ENCODE measurements at places on chromosomes 1 and 21.
A peak's percentile ranks its signal among the peaks of the same experiment; 100 is the strongest.

- no peak for DNase-seq
Measured at GRCh38 chr21:33844890-33845205, 70.8 kb downstream of the ATP5PO start.

DNA sequence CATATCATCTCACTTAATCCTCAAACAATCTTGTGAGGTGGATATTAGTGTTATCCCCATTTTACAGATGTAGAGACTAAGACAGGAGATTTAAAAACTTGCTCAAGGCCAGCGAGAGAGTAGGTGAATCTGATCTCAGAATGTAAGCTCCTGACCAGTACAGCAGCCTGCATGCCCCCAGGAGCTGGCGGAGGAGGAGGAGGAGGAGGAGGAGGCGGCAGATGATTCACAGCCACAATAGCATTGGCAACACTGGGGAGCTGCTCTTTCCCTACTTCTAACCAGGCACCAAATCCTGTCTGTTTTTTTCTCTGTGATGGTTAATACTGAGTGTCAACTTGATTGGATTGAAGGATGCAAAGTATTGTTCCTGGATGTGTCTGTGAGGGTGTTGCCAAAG is 243.2 kb downstream of the ATG4C start:
- DNase-seq, result no peak

- DNase-seq, result no peak
Measured at GRCh38 chr21:25350056-25350455, 257.2 kb downstream of the MRPL39 start.

- DNase-seq, result no peak
Measured at GRCh38 chr1:2230781-2231531, 2.8 kb downstream of the SKI start.

DNA sequence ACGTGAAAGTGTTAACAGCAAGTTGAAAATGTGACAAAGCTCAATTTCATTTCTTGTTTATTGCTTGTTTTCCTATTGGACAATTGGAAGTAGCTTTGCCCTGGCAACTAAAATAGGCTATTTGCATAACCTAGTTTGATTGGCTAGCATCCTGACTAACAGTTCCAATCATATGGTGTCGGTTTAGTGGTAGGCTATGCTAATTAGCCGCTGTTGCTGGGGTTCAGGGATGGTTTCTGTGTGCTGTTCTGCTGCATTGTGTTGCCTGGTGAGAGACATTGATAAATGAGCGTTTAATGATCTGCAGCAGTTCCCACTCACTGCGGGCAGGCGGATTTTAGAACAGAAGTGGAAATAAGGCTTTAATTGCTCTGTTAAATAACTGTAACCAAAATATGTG is 68.5 kb downstream of the DYRK1A start:
- peak; percentile 16 for DNase-seq

DNA sequence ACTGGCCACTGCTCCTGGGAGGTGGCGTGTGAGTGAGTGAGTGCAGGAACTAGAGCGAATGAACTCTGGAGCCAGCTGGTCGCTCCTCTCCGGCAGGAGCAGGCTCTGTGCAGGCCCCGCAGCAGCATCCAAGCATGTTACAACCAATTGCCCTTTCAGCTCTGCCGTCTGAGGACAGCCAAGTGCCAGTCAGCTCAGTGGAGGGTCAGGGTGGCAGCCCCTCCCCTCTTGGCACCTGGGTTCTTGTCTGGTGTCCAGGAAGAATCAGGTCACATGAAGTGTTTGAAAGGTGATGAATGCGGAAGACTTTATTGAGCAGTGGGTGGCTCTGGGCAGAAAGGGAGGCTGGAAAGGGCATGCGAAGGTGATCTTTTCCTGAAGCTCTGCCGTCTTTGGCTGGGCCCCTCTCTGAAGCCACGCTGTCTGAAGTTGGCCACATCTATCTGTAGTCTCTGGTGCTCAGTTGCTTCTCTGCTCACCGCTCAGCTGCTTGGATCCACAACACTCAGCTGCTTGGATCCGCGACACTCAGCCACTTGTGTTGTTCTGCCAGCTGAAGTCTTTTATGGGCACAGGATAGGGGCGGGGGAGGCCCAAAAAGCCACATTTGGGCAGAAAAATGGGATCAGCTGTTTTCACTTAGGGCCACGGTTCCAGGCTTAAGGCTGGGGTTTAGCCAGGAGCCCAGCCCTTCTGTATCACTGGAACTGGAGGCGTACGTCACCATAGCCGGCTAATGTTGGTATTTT is 139.8 kb downstream of the ADSS2 start:
- DNase-seq, result no peak

- no peak for DNase-seq
Measured at GRCh38 chr1:201021630-201022492, 1.7 kb downstream of the KIF21B start.

DNA sequence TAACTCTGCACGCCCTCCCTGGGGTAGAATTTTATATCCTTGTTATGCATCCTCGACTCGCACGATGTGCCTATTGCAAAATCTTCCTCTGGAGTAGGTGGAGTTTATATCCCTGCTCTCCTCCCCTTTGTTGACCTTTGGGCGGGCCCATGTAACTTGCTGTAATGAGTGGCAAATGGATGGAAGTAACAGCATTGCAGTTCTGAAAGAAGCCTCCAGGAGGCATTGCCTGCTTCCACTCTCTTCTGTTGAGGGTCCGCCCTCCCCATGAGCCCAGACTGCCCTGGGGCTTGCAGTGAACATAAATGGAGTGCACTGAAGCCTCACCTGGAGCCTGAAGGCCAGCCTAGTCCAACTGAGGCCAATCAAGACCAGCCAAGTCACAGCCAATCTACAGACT is 62.2 kb upstream of the GRIK3 start:
- DNase-seq, result no peak

DNA sequence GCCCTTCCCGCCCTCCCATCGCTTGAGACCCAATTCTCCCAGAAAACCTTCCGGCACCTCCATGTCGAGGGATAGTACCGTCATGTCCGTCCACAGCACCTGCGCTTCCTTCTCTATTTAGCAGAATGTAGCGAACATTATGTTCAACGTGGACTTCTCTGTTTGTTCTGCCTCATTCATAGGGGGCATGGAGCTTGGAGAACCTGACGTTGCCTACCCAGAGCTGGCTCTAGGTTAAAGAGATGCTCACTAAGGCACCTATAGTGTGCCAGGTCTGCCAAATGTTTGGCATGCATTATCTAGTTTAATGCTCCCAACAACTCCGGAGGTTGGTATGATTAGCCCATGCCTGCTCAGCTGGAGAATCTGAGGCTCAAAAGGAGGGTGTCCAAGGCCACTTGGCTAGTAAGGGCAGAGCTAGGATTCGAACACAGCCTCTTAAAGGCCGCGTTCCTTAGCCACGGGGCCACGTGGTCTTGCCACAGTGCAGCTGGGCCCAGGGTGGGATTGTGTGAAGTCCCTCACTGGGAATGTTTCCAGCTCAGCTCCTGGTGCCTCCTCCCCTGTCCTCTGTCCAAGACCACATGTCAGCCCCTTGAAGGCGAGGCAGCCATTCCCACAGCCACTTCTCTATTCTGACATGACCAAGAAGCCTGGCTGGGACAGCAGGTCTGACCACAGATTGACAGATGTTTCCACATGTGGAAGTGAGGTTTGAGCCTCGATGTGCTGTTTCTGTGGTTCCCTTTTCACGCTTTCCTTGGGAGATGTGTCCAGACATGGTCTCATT is 57.8 kb downstream of the RUNX3 start:
- no peak for DNase-seq

- DNase-seq, result no peak
Measured at GRCh38 chr1:174789399-174789798, 210.3 kb upstream of the CACYBP start.

DNA sequence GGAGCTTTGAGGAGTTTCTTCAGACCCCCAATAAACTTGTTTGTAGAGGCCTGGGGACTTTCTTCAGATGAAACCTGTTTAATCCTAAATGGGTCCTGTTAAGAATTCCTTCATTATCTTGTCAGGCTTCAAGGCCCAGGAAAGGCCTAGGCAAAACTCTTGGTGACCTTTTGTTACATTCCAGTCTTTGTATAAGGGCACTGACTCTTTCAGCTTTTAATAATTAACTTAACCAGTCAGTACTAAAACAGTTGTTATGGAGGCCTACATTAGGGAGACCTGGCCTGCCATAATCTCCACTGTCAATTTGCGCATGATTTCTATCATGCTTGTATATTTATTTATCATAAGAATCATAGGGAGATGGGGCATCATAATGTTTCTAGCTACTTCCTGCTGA is 110.2 kb downstream of the FCRL5 start:
- DNase-seq, result no peak

GRCh38 chr1:29655145-29655544 is 418.8 kb downstream of the PTPRU start:
- no peak for DNase-seq

GRCh38 chr1:66729119-66729518 is 23.1 kb upstream of the DYNLT5 start:
- DNase-seq, result no peak

DNA sequence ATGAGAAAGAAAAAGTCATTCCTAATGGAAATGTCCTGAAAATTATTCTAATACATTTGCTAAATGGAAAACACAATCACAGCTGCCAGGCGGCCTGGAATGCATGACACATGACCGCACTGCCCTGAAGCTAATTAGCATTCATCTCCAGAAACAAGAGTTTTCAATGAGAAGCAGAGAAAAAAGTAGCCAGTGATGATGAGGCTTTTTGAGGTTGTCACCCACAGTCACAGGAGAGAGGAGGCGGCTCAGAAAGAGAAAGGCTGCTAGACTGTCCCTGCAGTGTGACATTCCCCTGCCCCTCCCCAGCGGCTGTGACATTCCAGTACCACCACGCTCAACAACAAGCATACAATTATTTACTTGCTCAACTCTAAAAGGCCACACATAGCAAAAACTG is 122.9 kb upstream of the KRTAP19-8 start:
- no peak for DNase-seq

- no peak for DNase-seq
Measured at GRCh38 chr21:31220575-31220974, 123.5 kb downstream of the TIAM1 start.

DNA sequence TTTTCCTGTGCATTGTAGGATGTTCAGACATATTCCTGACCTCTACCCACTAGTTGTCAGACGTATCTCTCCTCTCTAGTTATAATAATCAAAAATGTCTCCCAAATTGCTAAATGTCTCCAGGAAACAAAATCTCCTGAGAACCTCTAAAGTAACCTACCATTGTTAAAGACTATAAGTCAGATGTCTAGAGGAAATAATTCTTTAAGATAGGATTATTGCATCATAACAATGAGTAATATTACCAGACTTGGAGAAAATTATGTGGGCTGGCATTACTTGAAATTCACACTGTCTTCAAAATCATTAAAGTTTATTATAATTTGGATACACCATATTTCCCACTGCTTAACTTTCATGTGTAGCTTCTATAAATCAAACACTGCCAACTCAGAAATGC is 643.0 kb upstream of the ADGRL2 start:
- no peak for DNase-seq

GRCh38 chr1:8028571-8028910 is 2.4 kb upstream of the ERRFI1 start:
- no peak for DNase-seq

- DNase-seq, result no peak
Measured at GRCh38 chr1:156749419-156750118, 1.9 kb downstream of the HDGF start.

- DNase-seq, result no peak
Measured at GRCh38 chr1:167770127-167770526, 48.3 kb downstream of the MPZL1 start.

- no peak for DNase-seq
Measured at GRCh38 chr1:196535727-196536126, 72.5 kb downstream of the KCNT2 start.

GRCh38 chr1:51675177-51675780 is 58.4 kb downstream of the OSBPL9 start:
- no peak for DNase-seq

- DNase-seq, result no peak
Measured at GRCh38 chr1:212557739-212558692, 50.5 kb upstream of the ATF3 start.

DNA sequence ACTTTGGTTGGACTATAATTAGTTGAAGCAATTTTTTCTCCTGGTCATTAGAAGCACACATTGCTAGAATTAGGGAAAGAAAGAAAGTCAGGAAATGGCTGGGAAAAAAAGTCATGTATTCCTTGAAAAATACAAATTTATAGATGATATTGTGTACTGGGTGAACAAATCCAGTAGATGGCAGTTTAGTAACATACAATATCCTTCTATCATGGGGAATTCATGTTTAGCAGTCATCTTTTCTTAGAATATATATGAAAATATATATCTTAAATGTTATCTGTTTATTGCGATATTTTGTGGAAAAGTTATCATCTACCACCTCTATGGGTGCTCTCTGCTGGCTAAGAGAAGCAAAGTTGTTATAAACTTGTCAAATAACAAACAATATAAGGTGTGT is 13.1 kb upstream of the ZRANB2 start:
- no peak for DNase-seq

- DNase-seq, result no peak
Measured at GRCh38 chr1:75996196-75996595, 64.0 kb upstream of the ASB17 start.
